ENCODE measurements at places on chromosomes 3 and 15.

- DNase-seq, result no peak
Measured at GRCh38 chr3:14123308-14124222, 1.1 kb downstream of the CHCHD4 start.

DNA sequence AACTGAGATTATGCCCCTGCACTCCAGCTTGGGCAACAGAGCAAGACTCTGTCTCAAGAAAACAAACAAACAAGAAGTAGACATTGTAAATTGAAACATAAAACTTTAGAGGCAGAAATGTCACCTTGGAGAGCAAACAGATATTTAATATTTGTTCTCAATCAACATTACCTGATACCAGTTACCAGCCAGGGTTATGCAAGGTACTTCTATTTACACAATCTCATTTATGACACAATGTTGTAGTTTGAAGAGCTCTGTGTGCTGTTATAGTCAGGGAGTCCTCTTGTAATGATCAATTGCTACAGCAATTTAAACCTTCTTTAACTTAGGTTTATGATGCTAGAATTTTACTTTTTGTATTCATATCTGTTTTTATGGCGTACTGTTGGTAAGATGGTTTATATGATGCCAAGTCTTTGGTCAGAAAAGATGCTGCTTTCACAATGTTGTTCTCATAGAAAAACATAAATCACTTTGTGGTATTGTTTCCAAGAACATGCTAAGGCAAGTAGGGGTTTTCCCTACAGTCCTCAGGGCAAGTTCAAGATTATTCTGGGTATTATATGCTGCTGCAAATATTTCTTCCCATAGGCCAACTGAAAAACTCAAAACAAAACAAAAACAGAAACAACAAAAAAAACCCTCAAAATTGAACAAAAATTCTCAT, 173.5 kb downstream of the TNIK start:
- DNase-seq, result no peak

- no peak for DNase-seq
Measured at GRCh38 chr3:158810823-158811724, 9.2 kb downstream of the MFSD1 start.

DNA sequence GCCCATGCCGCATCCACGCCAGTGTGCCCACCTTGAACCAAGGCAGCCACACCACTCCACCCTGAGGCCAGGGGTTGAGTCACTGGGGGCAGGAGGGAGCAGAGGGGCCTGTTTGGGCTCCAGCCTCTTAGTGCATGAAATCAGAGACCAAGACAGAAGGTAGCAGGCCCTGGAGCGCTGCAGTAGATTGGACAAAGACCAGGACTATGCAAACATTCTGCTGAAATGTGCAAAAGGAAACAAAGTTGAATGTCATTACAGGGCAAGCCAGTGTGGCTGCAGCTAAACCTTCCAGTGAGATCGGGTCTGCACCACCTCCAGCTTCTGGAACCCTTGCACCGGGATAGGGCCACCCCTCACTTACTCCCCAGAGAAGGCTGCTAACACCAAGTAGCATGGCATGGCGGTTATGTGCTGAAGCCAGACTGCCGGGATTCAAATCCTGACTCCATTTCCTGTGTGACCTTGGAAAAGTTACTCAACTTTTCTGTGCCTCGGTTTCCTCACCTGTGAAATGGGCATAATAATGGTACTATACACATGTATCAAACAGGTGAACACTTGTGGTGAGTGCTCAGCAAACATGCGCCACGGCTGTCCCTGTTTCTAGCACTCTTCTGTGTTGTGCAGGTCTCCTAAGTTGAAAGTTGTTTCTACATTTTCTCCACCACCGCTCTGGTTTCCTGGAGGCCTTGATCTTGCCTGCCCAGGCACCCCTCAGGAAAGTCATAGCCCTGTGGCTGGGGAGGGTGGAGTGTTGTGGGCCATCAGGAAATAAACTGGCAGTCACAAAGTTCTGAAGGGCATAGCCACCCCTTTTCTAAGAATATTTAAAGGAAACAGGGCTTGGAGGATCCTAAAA, 25.0 kb upstream of the GP9 start:
- no peak for DNase-seq

DNA sequence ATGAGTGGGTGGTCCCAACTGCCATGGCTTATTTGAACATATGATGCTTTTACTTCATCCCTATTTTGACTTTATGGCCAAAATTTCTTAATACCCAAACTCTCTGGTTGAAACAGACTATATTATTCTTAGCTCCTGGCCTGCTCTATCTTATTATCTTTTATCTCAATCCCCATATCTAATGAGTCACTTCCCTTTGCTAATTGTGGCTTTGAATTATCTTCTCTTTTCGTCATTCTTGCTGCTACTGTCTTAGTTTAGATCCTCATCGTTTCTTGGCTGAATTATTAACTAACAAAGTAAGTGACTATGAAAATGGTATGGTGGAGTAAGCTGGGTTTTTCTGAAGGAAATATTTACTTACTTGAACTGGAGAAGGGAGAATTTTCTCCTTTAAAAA, 28.2 kb upstream of the DNAJC19 start:
- no peak for DNase-seq

- DNase-seq, result no peak
Measured at GRCh38 chr15:59537403-59537802, 74.2 kb upstream of the GCNT3 start.

All from stimulated activated CD8-positive, alpha-beta memory T cell treated with anti-CD3 and anti-CD28 coated beads, Interleukin-7, amount 100 ng/mL, for 1 hour (primary cell).